ENCODE measurements at places on chromosomes 6 and 20.

DNA sequence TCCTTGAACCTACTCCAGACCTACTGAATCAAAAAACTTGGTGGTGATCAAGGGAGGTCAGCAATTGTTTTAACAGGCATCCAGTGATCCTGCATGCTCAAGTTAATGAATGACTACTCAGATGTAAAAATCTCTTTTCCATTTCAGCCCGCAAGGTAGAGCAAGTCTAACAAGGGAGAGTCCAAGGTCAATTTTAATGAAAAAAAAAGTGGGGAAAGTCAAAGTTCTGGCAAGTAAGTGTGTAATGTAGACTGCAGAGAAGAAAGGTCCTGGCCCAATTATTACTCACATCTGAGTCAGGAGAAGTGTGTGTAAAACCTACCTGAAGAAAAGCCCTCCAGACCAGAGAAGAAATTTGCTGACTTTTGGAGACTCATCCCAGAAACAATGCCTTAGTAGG is 193.5 kb downstream of the UBE3D start:
- DNase-seq: no peak

- DNase-seq: peak; percentile 48
Measured at GRCh38 chr6:109117346-109118035, 22.2 kb downstream of the CEP57L1 start.

DNA sequence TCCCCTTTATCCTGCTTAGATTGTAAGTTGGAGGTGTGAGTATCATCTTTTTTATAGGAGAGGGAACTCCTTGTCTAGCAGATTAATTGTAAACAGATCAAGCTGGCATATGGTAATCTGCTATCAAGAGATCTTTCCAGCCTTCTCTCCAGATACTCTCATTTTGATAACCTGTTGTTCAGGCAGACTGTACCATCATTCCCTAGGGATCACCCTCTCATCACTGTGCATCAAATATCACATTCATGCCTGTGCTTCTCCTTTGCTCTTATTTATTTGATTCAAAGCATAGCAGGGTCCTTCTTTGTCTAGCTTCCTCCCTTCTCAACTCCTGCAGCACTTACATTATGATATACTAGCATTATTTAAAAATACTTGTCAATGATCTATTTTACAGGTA is 73.8 kb downstream of the LRRC1 start:
- DNase-seq: no peak

DNA sequence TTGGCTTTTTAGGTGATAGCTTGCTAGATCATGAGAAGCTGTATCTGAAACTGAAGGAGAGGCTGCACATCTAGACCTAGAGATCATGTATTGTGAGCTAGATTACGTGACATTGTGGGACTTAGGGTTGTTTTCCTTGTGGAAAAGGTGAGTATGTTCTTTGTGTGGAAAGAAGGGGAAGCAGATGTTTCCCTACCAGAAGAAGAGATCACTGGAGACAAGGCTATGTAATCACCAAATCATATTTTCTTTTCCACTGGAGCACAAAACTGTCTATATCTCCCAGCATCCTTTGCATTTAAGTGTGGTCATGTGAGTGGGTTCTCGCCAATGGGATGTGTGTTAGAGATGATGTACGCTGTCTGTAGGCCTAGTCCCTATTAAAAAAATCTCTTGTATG is 7.0 kb upstream of the EPB41L2 start:
- DNase-seq: no peak

DNA sequence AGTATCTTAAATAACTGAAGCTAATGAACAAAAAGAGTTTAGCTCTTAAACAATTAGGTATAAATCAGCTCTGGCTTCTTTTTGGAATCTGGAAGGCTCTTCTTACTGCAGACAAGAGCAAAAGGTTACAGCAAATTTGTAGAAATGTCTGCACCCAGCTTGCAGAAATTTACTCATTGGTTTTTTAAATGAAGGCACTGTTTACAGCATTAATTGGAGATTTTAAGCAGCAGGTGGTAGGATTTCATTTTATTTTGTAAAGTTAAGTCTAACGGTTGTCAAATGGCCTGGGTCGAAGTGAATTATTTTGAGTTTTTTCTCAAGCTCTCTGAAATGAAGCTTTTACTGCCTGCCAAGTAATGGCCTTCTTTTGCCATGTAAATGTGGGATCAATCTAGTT is 102.1 kb downstream of the NRSN1 start:
- DNase-seq: no peak

DNA sequence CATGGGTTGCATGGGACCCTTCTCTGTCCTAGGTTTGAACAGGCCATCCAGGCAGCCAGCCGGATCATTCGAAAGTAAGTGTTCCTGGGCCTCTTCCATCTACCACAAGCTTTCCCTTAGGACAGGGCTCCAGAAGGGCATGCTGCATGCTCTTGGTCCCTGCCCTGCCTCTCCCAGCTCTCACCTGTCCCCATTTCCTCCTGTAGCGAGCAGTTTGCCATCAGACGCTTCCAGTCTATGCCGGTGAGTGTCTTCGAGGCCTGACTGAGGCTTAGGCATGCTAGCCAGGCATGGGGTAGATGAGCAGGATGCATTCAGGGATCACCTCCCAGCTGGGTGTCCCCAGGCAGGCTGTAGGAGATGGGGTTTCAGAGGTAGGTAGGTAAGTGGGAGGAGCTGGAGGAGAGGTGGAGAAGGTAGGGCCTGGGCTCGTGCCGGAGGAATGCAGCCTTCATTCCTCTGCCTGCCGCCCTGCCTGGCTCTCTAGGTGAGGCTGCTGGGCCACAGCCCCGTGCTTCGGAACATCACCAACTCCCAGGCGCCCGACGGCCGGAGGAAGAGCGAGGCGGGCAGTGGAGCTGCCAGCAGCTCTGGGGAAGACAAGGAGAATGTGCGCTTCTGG is 4.3 kb downstream of the CDC25B start:
- DNase-seq: no peak

DNA sequence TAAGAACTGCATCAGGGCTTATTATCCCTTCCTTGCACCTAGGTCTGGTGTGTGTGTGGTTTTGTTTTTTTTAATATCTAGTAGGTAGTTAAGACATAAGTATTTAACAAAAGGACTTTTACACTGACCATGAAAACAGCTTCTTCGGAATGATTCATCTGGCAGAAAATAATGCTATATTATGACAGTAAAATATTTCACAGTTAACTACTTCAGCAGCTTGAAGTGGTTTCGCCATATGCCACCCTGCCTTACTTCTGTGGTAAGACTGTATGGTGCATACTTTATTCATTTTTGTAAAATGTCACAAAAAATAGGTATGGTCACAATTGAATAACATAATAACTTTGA is 858 bp upstream of the PTPRK start:
- DNase-seq: no peak

DNA sequence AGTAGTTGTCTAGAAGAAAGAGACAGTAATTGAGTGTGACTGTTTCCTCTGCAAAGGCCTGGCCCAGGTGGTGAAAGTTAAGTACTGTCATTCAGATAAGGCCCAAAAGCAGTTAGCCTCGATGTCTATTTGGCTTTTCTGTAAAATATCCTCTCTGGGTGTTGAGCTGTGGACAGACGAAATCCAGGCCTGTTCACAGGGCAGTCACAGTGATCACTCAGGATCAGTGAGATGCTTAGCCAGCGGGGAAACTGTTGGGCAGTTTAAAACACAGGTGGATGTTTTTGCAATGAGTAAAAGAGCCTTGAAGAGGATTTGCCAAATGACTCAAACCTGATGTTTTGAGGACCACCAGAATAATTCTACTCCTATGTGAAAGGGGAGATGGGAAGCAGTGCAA is 22.0 kb upstream of the PRDM1 start:
- no peak for DNase-seq

- DNase-seq: peak; percentile 81
Measured at GRCh38 chr6:38552121-38552520, 87.6 kb downstream of the BTBD9 start.

- no peak for DNase-seq
Measured at GRCh38 chr6:46130666-46131065, 877 bp downstream of the ENPP4 start.

DNA sequence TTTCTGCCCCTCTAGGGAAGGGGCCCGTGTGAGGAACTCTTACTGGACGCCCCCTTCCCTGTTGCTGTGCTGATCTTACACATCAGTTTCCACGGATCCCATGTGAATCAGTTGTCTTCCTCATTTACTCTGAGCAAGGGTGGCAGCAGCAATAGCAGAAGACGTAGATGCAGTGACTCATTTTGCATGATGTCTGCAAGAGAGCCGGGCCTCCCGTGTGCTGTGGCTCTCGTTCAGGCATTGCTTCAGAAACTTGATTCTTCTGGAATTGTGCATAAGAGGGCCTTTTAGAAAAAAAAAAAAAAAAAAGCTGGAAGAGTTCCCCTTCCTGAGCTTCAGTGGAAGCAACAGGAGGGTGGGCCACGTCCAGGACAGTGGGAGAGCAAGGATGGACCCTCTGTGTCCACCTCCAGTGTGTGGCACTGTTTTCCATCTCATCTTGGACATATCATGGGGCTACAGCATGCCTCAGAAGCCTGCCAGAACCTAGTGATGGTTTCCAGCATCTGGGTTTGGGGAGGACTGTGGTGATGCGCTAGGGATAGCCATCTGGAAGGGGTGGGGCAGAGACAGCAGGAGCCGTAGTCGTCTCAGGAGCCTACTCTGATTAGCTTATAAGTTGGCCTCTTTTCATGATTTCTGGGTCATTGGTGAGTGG is 62.1 kb downstream of the FOXO3 start:
- no peak for DNase-seq

DNA sequence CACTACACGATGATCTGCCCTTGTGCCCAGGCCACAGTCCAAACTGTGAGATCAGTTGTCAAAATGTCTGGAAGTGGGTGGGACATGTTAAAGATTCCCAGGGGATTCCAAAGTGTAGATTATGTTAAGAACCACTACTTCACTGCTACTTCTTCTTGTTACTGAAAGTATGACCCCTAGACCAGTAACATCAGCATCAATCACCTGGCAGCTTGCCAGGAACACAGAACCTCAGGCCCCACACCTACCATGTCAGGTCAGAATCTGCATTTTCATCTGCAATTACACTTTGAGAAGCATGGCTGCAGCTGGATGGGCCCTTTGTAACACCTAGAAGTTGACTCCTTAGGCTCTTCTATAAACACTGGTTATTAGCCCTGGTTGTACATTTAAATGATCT is 36.1 kb downstream of the RFPL4B start:
- DNase-seq: no peak

GRCh38 chr6:84353459-84354423 is 126.3 kb upstream of the CEP162 start:
- DNase-seq: no peak

- DNase-seq: no peak
Measured at GRCh38 chr6:133843098-133843497, 45.8 kb upstream of the TCF21 start.

- DNase-seq: no peak
Measured at GRCh38 chr20:38168791-38169589, 3.9 kb upstream of the TGM2 start.

DNA sequence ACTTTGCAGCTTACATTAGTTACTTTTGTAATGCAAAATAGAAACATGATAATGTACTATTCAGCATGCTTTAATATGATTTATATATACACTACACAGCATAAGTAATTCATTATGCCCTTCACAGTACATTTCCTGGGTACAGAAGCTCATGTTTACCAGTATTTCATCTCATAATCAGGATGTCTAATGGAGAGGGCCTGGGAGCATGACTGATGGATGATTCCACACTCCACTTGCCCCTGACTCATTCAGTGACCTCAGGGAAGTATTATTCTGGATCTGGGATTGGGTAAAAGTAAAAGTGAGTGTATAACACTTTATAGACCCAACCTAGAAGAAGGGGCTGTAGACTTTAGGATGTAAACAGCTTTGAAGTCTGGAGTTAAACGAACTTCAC is 31.4 kb upstream of the BACH2 start:
- no peak for DNase-seq

GRCh38 chr6:34196116-34196832 is 40.4 kb upstream of the HMGA1 start:
- DNase-seq: peak; percentile 90

- DNase-seq: no peak
Measured at GRCh38 chr6:111943726-111944125, 70.5 kb upstream of the FYN start.
